ENCODE measurements at places on chromosomes 13 and 19.

- DNase-seq = no peak
Observed at GRCh38 chr19:49832556-49832955, 14.5 kb downstream of the MED25 start.

GRCh38 chr13:75938811-75939560 lies 302.9 kb downstream of the LMO7 start:
- no peak for DNase-seq

GRCh38 chr13:108426893-108427292 lies 157.4 kb downstream of the TNFSF13B start:
- DNase-seq = no peak

GRCh38 chr13:107118506-107118905 lies 550.6 kb upstream of the ARGLU1 start:
- no peak for DNase-seq

GRCh38 chr13:24052547-24053518 lies 107.7 kb upstream of the SPATA13 start:
- DNase-seq = no peak

DNA sequence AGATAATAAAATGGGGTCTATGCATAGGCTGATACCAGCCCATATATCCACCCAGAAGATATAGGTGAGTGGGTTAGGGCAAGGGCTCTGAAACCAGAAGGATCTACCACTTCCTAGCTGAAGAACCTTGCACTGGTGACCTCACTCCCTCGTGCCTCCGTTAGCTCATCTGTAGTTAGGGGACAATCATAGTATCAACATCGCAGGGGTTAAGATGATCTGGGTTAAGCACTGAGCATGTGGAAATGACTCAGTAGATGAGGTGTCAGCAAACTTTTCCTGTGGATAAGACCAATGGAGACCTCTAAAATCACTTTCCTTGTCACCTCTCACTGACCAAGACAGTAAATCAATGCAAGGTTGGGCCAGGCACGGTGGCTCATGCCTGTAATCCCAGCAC lies 30.5 kb downstream of the TNFSF14 start:
- no peak for DNase-seq

GRCh38 chr13:38440666-38441065 lies 91.0 kb downstream of the UFM1 start:
- DNase-seq = no peak

DNA sequence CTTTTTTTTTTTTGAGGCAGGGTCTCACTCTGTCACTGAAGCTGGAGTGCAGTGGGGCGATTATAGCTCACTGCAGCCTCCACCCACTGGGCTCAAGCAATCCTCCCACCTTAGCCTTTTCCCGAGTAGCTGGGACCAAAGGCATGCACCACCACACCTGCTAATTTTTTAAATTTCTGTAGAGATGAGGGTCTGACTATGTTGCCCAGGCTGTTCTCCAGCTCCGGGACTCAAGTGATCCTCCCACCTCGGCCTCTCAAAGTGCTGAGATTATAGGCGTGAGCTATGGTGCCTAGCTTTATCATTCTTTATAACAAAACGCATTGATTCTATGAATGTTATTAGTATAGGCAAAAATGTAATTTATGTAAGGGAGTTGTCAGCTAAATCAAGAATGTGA lies 17.9 kb upstream of the LYPD3 start:
- no peak for DNase-seq

Measured in NCI-H460 (cell line).